ENCODE measurements at places on chromosomes 13 and 19. TPM values are rescaled to one million over a fixed set of nuclear protein-coding genes. Genes with fewer than 3 reads are reported as not detected.

Gene CLASRP
- total RNA-seq, result 22.2 TPM

Gene KLK10
- total RNA-seq, result not detected

Gene LSM7
- total RNA-seq, result 90.1 TPM

Gene TMEM205
- total RNA-seq, result 23.5 TPM

Gene ZIC5
- total RNA-seq, result 1.3 TPM

Gene GTF2F2
- 25.7 TPM for total RNA-seq

Gene NALCN
- 21.6 TPM for total RNA-seq

Gene KLK14
- 0.63 TPM for total RNA-seq

Gene ACER1
- total RNA-seq, result not detected

Gene ZNF616
- total RNA-seq, result 35.1 TPM

Gene KLK3
- not detected for total RNA-seq

Gene ANO8
- 53.8 TPM for total RNA-seq

Gene RGL3
- total RNA-seq, result not detected

Gene SERTM1
- total RNA-seq, result 3.4 TPM

Gene ANKRD24
- total RNA-seq, result 14.7 TPM

Gene RCBTB2
- 38.5 TPM for total RNA-seq

Gene INSR
- total RNA-seq, result 136 TPM

Gene ZNF709
- 32.6 TPM for total RNA-seq

Gene HRC
- total RNA-seq, result 0.31 TPM

Gene LPAR2
- total RNA-seq, result 43.8 TPM

Gene PABPC3
- 0.31 TPM for total RNA-seq

Gene MYO16
- 156 TPM for total RNA-seq

Gene CBY2
- total RNA-seq, result not detected

Gene C1QTNF9B
- not detected for total RNA-seq

Gene GPR4
- 0.31 TPM for total RNA-seq

Gene FXYD1
- not detected for total RNA-seq

Gene ENOX1
- 64.5 TPM for total RNA-seq

Gene LILRB3
- not detected for total RNA-seq

Gene CCDC169
- 4.7 TPM for total RNA-seq

Gene RGCC
- 15.0 TPM for total RNA-seq

Data from parietal lobe (tissue), 2 donors.